ENCODE measurements at places on chromosomes 7 and 10.

- no peak for DNase-seq
Observed at GRCh38 chr10:111295788-111296187, 219.0 kb downstream of the ADRA2A start.

DNA sequence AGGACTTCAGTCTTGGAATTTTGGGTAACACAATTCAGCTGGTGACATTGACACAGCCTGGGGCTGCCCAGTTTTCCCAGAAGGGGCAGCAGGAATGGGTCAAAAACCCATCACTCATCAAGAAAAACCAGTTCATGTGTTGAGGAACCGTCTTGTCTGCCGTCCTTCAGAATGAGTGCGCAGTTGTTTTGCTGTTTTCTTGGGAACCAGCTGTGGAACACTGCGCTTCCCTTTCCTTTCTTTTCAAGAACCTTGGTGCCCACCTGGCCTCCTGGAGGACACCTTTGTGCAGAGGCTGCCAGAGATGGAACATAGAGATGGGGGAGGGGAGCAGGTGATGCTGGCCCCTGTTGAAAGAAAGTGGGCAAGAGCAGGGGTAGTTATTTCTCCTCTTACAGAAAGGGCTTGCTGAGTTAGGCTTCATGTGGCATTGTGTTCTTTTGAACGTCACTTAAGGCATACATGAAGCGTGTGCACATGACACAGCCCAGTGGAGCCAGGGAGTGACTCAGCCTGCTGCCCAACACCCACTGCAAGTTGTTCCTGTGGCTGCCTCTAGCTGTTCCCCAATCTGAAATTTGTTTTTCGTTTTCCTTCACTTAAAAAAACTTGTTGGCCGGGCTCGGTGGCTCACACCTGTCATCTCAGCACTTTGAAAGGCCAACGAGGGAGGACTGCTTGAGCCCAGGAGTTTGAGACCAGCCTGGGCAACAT lies 87.4 kb upstream of the TNS3 start:
- DNase-seq: peak; percentile 89

- no peak for DNase-seq
Observed at GRCh38 chr7:67729771-67730170, 733.1 kb downstream of the TYW1 start.

DNA sequence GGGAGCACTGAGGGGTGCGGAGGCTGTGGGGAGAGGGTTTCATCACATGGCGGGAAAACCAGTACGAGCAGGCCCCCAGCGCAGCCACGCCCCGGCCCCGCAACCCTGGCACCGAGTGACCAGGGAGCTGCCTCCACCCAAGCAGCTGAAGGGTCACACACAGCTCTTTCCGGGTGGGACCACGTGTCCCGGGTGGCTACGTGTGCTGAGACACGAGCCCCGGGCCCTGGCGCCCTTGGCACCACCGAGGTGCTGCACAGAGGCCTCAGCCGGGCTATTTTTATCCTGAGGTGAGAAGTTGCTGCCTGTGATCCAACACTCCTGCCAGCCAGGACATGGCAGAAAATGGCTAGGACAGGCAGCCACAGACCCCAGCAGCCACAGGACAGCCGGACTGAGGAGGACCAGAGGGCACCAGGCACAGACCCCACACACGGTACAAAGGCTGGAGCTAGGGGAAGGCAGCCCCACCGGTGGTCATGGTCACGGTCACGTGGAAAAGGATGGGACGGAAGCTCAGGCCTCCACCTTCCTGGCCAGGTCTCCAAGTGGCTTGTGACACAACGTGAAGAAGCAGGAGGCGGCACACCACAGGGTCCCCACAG lies 223.7 kb downstream of the MAD1L1 start:
- DNase-seq: no peak

DNA sequence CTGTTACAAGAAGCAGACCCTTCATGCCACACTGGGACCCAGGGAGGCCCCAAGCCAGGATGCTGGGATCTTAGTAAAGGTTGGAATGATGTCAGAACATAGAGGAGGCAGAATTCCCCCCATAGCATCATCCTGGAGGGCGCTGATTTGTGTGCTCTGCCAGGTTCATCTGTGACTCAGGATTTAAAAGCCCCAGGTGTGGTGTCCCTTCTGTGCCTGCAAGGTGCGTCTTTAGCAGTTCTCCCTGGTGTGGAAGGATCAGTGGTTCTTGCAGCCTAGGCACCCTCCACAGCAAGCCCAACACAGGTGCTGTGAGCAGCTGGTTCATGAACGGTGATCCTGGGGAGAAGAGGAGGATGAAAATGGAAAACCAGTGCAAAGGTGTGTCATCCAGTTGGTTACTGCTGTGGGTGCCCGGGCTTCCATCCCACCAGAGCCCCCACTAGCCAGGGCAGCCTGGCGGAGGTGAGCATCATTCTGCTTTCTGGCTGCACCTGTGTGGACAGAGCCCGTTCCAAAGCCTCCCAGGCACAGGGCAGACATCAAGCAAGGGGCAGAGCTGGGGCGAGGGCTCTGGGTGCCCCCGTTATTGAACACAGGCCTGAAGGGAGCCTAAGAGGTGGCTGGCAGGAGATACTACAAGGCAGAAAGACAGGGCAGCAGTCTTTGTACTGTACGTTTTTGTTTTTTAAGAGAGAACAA lies 49.5 kb downstream of the IKZF1 start:
- DNase-seq: no peak

- peak; percentile 67 for DNase-seq
Observed at GRCh38 chr10:22320591-22321155, at the start of gene BMI1. BMI1 (plus strand) TSS chr10:22321099; CDS start chr10:22326450, 5,351 bp downstream.
